Stimulated activated effector memory CD8-positive, alpha-beta T cell treated with anti-CD3 and anti-CD28 coated beads, Interleukin-12 subunit alpha, Interleukin-12 subunit beta, amount 100 ng/mL, for 72 hours (primary cell): ENCODE measurements at places on chromosomes 3 and 15.

GRCh38 chr3:141380279-141380678 is 12.0 kb downstream of the ZBTB38 start:
- no peak for DNase-seq

- peak; percentile 72 for DNase-seq
These were observed 639 bp downstream of the FOXP1 start for GRCh38 chr3:71582612-71583565.

- DNase-seq: no peak
These were observed 50.8 kb downstream of the NIPA2 start for GRCh38 chr15:22889146-22889818.

DNA sequence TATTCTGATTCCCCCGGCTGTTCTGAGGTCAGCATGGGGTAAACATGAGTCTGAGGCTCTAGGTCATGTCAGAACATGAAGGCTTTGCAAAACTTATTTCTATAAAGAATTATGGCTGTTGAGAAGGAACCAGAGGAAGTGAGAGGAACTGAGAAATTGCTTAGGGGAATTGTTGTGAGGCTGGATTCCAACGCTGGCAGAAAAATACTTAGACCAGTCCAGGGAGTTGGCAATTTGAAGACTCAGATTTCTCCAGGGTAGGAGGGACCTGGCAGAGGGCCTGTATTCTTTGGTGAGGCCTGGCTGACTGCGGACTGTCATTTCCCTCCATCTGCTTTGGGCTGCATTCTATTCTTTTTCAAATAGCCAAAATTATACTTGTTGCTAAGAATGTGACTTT is 155.5 kb downstream of the PLD1 start:
- DNase-seq: no peak

GRCh38 chr3:141440942-141441341 is 45.9 kb upstream of the RASA2 start:
- no peak for DNase-seq

- DNase-seq: no peak
These were observed 5.6 kb upstream of the AEN start for GRCh38 chr15:88615303-88616107.

GRCh38 chr3:10504171-10505049 is 976 bp downstream of the ATP2B2 start:
- no peak for DNase-seq

- DNase-seq: no peak
These were observed 223.0 kb downstream of the THSD4 start for GRCh38 chr15:71338265-71338664.

DNA sequence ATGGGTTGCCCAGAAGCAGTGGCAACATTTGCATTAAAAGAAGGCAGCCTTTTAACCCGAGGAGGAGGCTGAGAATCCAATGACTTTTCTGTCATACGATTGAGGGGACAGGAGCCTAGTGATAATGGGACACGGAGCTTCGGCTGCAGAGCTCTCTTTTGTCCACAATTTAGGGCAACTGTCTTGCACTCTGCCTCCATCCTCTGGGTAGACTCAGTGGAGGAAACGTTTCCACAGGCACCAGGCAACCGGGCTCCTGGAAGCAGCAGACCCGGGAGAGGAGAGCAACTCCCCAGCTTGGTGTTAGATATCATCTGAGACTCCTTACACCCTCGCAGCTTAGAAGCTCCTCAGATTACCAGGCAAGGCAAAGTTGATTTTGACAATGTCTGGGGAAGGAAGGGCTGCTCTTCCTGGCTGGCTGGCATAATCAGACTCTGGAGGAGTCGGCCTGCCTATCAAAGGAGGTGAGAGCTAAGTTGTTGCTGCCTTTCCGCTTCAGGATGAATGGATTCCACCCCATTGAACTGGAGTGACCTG is 43.5 kb upstream of the RNU6-1 start:
- no peak for DNase-seq

- no peak for DNase-seq
These were observed 42.9 kb upstream of the TSC22D2 start for GRCh38 chr3:150365132-150365604.

DNA sequence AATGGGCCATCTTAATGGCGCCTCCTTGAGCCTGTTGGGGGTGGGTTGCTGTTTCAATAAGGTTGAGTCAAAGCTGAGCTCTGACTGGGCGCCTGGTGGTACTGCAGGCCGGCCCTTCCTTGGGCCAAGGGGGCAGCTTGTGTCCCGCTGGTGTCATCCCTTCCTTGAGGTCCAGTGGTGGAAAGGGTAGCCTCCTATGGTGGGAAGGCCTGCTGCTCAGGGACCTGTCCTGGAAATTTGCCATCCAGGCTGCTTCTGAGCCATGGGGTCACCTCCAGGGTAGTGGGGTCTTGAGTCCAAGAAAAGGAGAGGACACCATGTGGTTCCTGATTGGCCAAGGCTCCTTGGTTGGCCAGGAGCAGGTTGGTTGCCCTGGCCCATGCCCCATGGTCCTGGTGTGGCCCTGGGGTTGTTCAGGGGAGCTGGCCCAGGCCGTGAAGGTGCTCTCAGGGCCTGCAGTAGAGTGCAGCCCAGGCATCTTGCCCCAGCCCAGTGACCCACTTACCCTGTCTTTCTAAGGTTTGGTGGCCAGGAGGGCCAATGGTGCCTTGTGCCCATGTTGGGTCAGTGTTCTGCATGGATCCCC is 188.7 kb downstream of the UBE3A start:
- DNase-seq: no peak

GRCh38 chr3:148450819-148451218 is 246.9 kb upstream of the AGTR1 start:
- DNase-seq: no peak

GRCh38 chr15:80822676-80823075 is 43.5 kb downstream of the CEMIP start:
- no peak for DNase-seq

- no peak for DNase-seq
These were observed 53.2 kb upstream of the CHRNA7 start for GRCh38 chr15:31977138-31977537.

- DNase-seq: no peak
These were observed 24.3 kb upstream of the ANP32A start for GRCh38 chr15:68844856-68845550.

- DNase-seq: no peak
These were observed 25.8 kb downstream of the SRGAP3 start for GRCh38 chr3:9223672-9224071.

DNA sequence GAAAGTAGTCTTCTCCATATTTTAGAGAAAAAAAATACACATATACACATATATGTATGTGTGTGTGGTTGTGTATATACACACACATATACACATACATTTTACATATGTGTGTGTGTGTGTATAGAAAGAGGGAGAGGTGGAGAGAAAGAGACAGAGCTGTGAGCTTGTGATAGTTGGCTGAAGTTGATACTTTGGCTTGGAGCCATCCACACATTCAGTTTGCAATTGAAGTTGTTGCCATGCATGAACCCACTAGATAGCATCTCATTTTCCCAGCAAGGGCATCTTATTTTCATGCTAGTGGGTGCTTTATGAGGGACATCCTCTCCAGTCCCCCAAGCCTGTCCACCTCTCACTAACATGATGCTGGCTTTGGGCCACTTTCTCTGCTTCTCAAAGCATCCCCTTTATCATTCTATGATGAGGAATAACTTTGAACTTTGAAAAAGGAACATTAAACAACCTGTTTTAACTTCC is 228.6 kb downstream of the ZNF621 start:
- no peak for DNase-seq

GRCh38 chr3:45914362-45915058 is 28.2 kb downstream of the CCR9 start:
- no peak for DNase-seq

DNA sequence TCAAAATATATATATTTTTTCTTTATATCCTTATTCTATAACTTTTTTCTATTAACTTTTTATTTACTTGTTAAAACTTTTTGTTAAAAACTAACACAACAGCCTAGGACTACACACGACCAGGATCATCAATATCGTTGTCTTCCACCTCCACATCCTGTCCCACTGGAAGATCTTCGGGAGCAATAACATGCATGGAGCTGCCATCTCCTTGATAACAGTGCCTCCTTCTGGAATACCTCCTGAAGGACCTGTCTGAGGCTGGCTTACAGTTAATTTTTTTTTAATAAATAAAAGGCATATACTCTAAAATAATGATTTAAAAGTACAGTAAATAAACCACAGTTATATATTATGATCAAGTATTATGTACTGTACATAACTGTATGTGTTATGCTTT is 58.9 kb downstream of the SFMBT1 start:
- DNase-seq: no peak

DNA sequence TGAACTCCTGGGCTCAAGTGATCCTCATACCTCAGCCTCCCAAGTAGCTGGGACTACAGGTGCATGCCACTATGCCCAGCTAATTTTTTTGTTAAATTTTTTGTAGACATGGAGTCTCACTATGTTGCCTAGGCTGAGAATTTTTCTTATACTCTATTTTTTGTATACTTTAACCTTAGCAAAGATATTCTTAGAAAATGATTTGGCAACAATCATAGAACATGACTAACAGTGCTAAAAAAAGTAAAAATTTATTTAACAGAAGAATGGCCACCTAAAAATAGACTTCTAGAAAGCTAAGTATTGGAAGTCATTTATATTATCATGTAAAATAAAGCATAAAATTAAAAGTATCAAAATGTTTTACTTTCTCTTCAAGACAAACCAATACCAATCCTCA is 322.3 kb downstream of the PLCL2 start:
- DNase-seq: no peak

DNA sequence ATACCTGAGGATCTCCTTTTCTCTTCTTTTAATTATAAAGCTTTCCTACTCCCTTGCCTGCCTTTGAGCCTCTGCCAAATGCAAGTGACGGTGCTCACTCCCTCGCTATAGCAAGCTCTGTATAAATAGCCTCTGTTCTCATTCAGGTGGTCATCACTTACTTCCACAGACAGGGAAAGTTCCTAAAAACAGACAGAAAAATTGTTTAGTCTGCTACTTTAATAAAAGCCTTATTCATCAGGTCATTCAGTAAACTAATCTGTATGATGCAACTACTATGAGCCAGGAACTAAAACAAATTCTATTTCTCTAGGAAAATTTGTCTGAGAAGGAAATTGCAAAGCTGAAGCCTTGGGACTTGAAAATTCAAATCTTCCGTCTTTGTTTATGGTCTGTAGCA is 10.2 kb upstream of the DLG1 start:
- no peak for DNase-seq

- no peak for DNase-seq
These were observed 54.8 kb upstream of the MBNL1 start for GRCh38 chr3:152213938-152214337.

DNA sequence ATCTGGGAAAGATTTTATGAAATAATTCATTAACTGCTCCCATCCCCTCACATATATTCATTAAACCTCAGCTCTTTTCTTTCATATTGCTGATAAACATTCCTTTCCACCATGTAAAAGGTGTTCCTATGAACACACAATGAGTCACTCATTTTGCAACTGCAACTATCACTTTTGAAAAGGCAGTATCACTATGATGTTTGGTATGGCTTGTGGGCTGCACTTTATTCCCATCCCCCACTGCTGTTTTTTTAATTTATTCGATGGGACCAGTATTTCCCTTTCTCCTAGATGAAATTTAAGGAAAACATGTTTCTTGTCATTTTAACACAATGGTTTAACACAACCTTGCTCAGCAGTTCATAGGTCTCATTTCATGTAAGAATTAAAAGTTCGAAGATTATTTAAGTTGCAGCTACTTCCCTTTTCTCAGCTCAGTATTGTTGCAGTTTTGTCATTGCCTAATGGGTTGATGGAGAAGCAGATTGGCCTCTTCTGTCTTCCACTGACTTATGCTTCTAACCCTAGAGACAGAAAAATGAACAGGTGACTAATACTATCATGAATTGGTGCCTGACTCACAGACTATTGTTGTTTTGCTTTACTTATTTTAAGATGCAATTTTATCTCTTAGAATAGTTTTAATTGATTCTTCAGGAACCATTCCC is 280.3 kb downstream of the ZPLD1 start:
- no peak for DNase-seq

DNA sequence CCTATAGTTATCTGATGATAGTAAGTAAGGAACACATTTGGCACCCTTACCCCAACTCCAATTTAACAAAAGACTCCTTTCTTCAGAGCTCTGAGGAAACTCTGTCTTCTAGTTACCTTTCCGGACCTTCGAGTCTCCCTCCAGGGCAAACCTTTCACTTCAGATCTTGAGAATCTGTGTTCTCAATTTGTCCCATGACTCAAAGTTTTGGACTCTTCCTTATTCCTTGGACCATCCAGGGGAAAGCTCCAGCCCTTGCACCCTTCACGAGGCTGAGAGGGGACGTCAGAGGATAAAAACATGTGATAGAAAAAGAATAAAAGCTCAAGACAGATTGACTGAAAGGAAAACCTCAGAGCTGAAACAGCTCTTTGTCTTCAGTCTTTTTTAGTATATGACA is 76.9 kb downstream of the CTNNB1 start:
- no peak for DNase-seq

GRCh38 chr15:68340726-68341671 is 63.5 kb downstream of the FEM1B start:
- no peak for DNase-seq

DNA sequence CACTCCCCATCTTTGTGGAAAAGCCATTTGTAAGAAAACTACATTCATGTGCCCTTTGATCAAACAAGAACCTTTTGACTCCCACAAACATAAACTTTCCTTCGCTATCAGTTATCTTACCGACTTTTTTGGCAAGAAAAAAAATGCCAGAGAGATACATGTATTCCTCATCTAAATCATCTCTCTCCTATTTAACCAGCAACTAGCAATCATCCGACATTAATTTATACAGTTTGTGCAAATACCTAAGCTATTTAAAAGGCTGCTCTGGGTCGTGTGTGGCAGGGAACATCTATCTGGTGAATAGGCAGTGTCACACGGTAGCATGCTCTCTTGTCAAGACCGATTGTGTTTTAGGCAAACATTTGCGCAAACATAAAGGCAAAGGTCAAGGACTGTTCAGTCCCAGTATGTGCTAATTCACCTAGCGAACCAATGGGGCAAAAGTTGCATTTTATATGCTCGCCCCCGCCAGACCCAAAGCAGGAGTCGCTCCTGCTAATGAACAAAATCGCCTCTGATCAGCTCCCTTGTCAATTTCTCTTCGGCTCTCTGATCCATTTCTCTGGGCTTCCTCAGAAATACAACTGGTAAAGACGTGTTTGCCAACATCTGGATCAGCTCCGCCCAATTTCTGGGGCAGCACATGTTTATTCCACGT is 37.7 kb downstream of the ZIC4 start:
- no peak for DNase-seq
